ENCODE measurements at places on chromosomes 7 and 10. TPM values are rescaled to one million over a fixed set of nuclear protein-coding genes. Genes with fewer than 3 reads are reported as not detected.

Gene NUTM2E
- total RNA-seq = not detected

Gene SPAM1
- not detected for total RNA-seq

Gene IDI2
- 0.24 TPM for total RNA-seq

Gene LIPM
- 0.83 TPM for total RNA-seq

Gene CISD1
- 81.9 TPM for total RNA-seq

Measured in right atrium auricular region (tissue), 2 donors.